ENCODE measurements at places on chromosomes 5 and 9.

DNA sequence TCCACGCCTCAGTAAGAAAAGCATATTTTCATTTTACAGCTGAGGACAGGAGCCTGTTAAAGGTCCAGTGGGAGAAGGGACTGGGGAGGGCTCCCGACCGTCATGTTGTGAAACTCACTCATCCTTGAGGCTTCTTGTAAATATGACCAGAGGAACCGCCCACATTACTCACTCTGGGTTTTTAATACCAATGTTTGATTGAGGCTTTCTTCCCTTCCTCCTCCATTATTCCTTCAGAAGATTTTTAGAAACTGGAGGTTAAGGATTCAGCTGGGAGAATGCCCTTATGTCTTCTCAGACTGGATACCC lies 61.4 kb upstream of the GLRX start:
- DNase-seq: no peak

- peak; percentile 41 for DNase-seq
Measured at GRCh38 chr5:61330341-61330844, 1.7 kb upstream of the ZSWIM6 start.

- DNase-seq: no peak
Measured at GRCh38 chr9:36152741-36153438, 16.3 kb upstream of the CCIN start.

- no peak for DNase-seq
Measured at GRCh38 chr5:22473886-22474285, 379.3 kb downstream of the CDH12 start.

- DNase-seq: no peak
Measured at GRCh38 chr9:113012492-113012891, 500 bp upstream of the ZNF883 start.

- no peak for DNase-seq
Measured at GRCh38 chr9:89532944-89533343, 35.0 kb upstream of the SEMA4D start.

DNA sequence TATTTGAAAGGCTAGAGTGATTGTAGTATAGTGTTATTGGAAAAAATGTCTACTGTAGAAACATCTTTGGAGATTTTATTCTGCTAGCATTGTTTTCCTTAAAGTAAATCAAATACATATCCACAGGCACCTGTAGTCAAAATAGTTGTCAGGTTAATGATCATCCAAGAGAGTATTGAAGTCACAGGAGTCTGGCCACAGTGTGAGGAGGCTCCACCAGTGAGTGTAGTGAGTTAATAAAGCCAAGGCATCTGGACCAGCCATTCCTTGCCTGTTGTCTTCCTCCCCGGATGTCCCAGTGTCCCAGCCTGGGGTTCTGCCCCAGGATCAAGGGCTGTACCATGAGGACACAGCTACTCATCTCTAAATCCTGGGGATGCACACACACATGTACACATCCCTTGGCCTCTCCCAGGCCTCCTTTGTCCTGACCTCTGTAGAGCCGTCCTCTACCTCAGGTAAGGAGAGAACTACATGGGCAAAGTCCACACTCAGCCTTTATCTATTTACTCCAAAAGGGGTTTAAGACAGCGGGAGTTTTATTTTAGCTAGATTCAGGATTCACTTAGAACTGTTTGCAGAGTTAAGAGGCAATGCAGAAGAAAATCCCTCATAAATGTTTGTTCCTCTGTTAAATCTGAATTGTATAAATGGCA lies 3.7 kb downstream of the PIK3R1 start:
- no peak for DNase-seq

DNA sequence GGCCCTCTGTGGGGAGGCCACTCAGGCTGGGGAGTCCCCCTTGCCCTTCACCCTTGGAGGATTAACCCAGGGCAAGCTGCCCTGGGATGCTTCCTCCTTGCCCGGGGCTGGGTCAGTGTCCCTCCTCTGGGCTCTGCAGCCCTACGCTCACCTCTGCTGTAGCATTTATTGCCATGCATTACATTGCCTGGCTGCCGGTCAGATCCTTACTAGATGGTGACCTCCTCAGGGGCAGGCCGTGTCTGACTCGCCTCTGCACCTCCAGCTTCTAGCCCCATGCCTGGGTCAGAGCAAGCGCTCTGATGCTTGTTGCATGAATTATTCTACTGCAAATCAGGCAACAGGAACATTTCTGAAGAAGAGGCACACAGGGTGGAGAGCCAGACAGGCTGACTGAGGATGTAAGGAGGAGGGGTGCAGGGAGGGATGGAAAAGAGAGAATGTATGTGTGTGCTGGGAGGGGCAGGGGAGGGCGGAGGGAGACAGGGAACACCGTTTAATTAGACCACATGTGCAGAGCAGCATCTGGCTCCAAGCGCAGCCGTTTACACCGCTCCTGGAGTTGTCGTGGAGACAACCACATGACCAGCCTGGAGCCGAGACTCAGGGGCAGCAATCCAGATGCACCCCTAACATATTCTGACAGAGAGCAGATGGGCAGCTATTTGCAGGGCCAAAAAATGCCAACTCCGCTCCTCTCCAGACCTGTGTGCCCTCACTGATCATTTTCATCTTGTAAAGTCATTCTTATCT lies 117.0 kb downstream of the CRB2 start:
- DNase-seq: peak; percentile 59

GRCh38 chr5:103648086-103648485 lies 85.5 kb upstream of the NUDT12 start:
- no peak for DNase-seq

- peak; percentile 42 for DNase-seq
Measured at GRCh38 chr9:126985870-126986498, 71.4 kb downstream of the RALGPS1 start.

- peak; percentile 2 for DNase-seq
Measured at GRCh38 chr5:153641183-153641688, 150.8 kb downstream of the GRIA1 start.

GRCh38 chr9:86079421-86079831 lies 19.9 kb downstream of the GOLM1 start:
- no peak for DNase-seq

DNA sequence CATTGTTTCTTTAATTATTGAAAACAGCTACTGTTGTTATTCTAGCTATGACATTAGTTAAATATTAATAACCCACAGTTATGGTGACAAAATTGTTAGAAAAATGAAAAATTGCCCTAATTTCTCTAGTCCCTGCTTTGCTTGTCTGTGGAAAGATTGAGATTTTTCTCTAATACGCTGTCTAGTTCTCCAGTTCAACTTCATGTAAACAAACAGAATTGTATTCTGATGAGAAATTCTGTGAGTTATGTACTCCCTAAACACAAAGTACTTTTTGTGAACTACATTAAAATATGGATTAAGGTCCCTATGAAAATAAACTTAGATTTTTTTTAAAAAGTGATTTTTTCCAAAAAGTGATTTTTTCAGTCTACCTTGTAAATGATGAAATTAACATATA lies 8.7 kb downstream of the SLF1 start:
- no peak for DNase-seq

GRCh38 chr9:120735415-120736126 lies 21.3 kb upstream of the MEGF9 start:
- DNase-seq: no peak

GRCh38 chr9:88605512-88606362 lies 70.8 kb downstream of the NXNL2 start:
- no peak for DNase-seq

DNA sequence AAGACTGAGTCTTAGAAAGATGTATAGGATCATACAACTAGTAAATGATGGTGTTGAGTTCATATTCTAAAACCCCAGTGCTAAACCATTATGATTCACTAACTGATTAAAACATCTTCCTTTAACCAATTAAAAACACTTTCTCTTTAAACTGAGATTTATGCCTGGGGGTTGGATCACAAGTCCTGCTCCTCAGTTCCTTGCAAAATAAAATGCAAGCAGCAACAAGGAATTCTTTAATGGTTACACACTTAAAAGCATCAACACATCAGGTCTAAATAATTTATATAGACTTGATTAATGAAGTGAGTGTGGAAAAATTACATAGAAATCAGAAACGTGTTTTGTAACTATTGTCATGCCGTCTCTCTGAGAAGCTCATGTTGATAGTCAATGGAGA lies 189.2 kb downstream of the TARS1 start:
- no peak for DNase-seq

DNA sequence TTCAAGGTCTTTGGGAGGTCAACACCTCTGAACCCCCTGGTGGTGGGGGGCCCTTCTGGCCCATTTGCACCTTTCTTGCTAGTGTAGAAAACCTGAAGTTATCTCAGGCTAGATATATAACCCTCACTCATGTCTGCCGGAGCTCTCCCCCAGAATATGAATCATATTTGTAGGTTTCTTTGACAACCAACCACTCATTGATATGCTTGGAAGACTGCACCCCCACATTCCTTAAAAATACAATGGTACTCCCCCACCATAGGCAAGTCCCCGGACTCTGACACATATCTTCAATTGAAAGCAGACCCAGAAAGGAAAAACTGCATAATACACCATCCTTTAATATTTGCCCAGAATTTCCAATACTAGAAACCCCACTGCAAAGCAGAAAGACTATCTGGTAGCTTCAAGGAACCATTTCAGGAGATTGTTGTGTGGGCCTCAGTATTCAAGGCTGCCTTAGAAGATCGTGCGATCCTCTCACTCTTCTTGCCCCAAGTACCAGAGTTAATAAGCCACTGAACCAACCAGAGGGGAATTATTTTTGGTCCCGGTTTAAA lies 978 bp upstream of the UBE2B start:
- no peak for DNase-seq

DNA sequence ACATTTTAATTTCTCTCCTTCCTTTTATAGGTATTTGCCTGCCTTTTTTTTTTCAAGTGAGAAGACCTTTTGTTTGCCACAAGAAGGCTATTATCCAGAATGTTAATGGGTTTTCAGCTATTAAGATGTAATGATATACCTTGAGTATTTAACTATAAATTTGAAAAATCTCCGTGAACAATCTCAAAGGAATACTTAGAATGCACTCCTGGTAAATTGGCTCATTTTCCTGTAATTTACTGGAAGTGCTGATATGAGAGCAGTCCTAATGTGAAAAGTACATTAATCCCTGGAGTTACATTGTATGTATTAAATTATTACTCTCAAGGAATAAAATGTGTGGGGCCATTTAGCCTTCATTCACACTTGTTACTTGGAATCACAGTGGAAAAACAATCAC lies 32.4 kb downstream of the AOPEP start:
- DNase-seq: peak; percentile 68

GRCh38 chr5:171578049-171578828 lies 158.8 kb downstream of the FGF18 start:
- no peak for DNase-seq

DNA sequence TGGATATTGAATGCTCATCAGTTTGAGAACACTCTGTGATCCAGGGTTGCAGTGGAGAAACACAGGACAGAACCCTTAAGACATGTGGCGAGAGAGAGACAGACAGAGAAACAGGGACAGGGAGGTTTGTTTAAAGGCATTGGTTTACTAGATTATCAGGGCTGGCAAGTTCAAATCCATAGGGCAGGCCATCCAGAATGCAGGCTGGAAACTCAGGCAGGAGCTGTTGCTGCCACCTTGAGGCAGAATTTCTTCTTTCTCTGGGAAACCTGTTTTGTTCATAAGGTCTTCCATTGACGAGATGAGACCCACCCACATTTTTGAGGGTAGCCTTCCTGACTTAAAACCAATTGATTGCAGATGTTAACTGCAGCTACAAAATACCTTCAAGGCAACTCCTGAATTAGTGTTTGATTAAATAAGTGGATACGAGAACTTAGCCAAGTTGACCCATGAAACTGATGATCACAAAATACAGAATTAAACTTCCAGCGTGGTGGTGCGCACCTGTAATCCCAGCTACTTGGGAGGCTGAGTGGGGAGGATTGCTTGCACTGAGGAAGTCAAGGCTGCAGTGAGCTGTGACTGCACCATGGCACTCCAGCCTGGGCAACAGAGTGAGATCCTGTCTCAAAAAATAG lies 55.9 kb downstream of the NSUN2 start:
- peak; percentile 66 for DNase-seq

GRCh38 chr5:127136908-127137307 lies 63.6 kb upstream of the C5orf63 start:
- no peak for DNase-seq

DNA sequence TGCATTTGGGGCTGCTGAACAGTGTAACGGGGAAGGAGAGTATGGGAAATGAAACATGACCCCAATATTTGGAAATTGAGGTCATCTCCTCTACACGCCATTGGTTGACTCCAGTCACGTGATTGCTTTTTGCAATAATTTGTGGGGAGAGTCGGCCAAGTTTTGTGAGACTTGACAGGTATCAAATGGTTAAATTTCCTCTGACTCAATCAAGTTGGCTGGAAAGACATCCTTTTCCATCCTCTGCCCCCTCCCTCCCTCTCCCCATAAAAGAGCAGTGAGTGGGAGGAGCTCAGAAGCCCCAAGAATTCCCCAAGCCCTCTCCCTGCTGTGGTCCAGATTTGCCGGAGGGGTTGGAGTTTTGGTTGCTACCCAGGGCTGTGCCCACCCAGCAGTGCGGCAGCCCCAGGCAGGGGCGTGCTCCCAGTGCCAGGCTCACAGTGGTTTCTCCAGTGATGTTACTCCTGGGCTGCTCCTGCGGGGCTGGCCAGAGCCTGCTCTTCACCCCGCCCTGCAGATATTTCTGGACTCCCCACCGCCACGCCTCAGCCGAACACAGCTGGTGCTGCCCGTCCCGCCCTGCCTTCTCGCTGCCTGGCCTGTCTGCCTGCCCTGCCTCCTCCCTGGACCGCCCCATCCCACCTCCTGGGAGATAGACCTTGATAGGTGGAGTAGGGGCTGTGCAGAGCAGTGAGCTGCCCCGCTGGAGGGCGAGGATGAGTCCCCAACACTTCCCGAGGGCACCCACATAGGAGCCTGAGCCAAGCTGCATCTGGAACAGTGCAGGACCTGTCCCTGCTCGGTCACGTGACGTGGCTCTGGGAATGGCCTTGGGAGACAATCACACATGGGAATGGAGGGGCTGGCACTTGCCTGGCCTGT lies 3.4 kb downstream of the COL5A1 start:
- DNase-seq: no peak

GRCh38 chr5:72185496-72186329 lies 78.4 kb downstream of the MAP1B start:
- peak; percentile 71 for DNase-seq

- no peak for DNase-seq
Measured at GRCh38 chr5:170590566-170590965, 86.7 kb downstream of the KCNIP1 start.

- no peak for DNase-seq
Measured at GRCh38 chr5:93607367-93608258, 24.6 kb downstream of the NR2F1 start.

DNA sequence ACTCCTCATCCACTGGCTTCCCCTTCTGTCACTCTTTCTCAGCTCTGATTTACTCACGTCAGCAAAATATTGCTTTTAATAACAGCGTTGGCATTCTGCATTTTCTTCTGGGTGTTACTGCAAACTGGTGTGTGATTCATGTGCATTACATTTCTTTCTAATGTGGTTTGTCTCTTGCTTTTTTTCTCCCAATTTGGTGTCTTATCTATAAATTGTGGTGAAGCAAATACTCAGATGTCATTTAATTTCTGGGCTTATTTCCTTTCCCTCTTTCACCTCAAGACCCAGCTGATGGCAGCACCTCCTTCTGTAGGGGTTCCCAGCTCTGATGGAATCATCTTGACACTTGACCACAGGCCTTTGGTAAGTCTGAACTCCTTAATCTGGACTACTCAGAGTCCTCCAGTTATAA lies 180.7 kb upstream of the ZNF618 start:
- no peak for DNase-seq
